Iris pigment epithelial cell (primary cell): ENCODE measurements at places on chromosomes 7 and 10.

- no peak for DNase-seq
Measured at GRCh38 chr7:36232555-36232954, 79.5 kb downstream of the EEPD1 start.

- no peak for DNase-seq
Measured at GRCh38 chr7:20220293-20220761, 3.1 kb upstream of the MACC1 start.

DNA sequence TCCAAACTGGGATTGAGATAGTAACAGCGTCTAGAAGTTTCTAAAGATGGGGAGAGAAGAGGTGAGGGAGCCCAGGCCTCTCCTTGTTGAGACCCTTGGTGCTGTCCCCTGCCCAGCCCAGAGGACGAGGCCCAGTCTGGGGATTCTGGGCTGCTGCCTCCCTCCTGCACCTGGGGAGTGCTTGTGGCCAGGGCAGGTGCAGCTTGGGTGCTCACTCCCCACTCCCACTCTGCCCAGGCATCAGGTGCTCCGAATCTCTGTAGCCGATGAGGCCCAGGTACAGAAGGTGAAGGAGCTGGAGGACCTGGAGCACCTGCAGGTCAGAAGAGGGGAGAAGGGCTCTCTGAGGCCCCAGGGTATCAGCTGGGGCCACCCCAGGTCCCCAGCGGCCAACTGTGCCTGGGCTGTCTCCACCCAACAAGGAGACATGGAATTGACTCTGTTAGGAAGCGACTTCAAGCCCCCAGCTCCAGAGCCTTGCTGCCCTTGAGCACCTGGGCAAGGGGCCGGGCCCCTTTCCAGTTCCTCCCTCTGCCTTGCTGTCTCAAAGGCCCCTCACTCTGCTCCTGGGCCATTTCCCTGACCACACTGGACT is 664 bp downstream of the CPA1 start:
- DNase-seq: no peak

GRCh38 chr7:22230238-22230637 is 126.7 kb downstream of the RAPGEF5 start:
- no peak for DNase-seq

- DNase-seq: peak; percentile 36
Measured at GRCh38 chr7:50142425-50143017, 49.5 kb upstream of the ZPBP start.

DNA sequence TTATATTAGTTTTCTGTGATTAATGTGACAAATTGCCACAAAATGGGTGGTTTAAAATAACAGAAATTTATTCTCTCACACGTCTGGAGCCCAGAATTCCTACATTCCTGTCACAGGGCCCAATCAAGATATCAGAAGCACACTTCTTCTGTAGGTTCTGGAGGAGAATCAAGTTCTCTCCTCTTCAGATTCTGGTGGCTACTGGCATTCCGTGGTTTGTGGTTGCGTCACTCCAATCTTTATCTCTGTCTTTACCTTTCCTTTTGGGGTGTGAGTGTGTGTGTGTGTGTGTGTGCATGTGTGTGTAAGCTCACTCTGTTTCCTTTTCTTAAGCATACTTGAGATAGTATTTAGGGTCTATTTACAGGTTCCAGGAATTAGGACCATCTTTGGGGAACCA is 115.5 kb upstream of the DKK1 start:
- DNase-seq: peak; percentile 4

DNA sequence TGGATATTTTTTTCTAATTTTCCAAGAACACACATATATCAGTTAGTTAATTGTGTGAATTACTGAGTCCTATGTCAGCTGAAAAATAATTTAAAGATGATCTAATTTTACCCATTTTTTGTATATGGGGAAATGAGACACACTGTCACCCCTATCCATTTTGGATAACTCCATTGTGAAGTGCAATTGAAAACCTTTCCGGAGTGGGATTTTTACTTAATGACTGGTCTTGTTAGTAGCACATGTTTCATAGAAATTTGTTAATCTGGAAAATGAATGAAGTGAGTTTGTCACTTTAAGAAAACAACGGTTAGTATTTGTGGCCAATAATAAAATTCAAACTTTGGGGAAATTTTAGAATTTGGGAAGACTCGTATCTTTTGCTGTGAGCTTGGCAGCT is 2.0 kb downstream of the GARS1 start:
- no peak for DNase-seq

DNA sequence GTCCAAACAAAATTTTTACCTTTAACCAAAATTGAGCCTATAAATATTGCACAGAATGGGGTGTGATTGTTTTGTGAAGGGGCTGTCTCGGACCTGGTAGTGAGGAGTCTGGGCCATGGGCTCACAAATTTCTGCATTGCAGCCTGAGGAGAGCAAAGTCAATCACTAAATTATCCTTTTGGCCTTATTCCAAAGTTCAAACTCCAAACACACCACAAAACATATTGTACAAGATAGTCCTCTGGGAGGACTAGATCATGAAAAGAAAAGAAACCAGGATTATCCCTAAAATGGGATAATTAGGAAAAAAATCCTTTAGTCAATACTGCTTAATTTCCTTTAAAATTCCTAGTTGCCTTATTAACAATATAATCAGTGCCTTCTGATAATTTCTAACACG is 115.5 kb downstream of the BUB3 start:
- no peak for DNase-seq

DNA sequence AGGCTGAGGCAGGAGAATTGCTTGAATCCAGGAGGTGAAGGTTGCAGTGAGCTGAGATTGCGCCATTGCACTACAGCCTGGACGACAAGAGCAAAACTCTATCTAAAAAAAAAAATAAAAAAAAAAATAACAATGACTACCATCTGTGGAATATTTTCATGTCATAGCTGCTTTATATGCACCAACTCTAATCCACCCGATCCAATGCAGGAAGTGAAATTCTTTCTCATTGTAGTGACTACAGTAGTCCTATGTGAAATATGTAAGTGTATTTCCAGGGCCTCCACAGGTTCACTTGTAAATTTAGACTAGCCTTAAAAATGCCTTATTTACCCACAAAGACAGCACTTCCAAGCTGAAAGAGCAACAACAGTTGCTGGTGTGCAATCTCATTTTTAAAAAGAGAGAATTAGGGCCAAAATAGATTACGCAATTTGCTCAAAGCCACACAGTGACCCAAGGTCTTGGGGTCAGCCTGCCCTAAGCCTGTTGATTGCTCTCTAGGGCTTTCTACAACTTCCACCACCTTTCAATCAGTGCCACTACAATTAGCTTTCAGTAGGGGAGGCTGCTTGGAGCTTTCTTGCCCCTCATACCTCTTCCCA is 25.8 kb upstream of the EGFR start:
- DNase-seq: peak; percentile 17

DNA sequence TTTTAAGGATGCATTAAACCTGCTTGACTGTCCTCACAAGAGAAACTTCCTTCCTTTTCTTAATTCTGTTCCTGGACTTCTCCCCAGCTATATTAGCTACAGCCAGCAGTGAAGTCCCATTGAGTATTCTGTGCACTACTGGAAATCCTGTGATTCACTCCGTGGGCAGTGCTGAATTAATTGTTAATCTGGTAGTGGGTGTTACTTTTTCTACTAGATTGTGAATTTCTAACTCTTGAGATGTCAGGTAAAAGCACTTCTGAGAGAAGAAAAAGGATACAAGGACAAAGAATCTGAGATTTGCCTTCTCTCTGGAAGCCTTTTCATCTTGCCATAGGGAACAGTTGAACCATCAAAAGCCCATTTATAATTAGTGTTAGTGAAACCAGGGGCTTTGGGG is 33.9 kb downstream of the CYCS start:
- no peak for DNase-seq
